Daoy (cell line): ENCODE measurements at places on chromosomes 1 and 21.

GRCh38 chr1:229258031-229258756, 12.7 kb upstream of the RAB4A start:
- peak; percentile 55 for DNase-seq

GRCh38 chr21:41362605-41363369, 960 bp downstream of the MX2 start:
- DNase-seq: no peak

DNA sequence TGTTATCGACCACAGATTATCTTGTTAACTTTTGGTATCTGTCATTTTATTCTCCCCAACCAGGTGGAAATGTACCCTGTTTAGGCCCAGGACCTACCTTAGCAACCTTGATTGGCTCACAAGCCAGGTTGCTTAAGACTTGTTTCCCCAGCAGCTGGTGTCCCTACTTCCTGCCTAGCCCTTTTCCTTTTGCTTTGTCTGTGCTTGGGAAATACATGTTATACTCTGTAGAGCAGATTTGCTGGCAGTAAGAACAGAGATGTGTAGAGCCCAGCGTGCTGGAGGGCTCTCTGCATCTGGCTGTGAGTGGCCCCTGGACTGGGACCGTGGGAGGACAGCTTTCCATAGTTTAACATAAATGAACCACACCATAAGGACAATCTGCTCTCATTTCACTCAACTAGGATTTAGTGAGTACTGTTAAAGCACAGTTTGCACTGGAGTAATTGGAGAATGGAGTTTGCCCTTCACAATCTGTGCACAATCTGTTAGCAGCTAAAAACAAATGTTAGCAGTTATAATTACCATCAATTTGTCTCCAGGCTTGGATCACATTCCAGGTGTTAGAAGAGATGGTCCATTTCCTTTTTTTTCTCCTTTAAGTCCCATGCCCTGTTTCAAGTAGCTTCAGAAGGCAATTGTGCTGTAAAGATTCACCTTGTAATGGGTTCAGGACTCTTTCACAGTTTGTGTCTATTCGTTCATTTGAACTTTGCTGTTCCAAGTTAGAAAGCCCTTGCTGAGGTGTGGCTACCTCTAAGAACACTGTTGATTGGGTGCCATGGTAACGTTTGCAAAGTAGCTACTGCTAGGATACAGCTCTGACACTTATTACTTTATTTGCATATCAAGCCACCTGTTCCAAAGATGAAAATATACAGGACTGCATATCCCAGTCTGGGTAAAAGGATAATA, at the start of gene APOBEC4:
Gene APOBEC4, minus strand, starts transcription at position 770 of the 915 bp plus-strand sequence. CDS start 4,535 bp downstream, outside the sequence.
- no peak for DNase-seq

- DNase-seq: no peak
Observed at GRCh38 chr1:54325703-54326461, 80.3 kb downstream of the SSBP3 start.

DNA sequence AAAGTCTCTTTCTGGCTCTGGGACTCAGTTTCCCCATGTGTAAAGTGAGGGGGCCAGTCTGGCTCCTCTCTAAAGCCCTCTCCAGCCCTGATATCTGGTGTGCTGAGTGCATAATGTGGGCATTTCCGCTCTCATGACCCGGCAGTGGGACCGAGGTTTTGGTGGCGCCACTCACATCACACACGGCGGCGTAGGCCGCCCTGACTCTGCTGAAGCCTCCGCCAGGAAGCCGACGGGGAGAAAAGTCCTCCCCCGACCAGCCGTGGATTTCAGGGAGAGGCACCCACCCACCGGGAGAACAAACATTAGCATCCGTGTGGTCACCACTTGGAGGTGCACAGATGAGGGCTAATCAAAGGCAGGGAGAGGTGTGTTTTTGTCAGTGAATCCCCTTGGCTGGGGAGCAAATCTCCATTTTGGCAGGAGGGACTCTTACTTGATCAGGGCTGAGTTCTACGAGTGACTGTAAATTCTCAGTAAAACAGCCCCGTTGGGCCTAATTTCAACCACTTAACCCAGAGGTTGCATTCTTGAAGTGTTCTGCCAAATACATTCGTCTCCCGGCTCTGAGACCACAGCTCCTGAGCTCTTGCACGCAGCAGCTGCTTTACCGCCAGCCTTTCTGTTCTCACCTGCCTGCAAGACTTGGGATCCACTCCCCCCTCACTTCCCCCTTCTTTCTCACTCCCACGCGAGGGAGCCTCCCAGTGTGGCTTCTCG, 118.2 kb downstream of the FOXD2 start:
- no peak for DNase-seq
